Progenitor cell of endocrine pancreas (in vitro differentiated cells): ENCODE measurements at places on chromosomes 1 and 21. TPM values are rescaled to one million over a fixed set of nuclear protein-coding genes. Genes with fewer than 3 reads are reported as not detected.
A peak's percentile ranks its signal among the peaks of the same experiment; 100 is the strongest.

- H3K27ac ChIP-seq = no peak overlapping the region
- no peaks in the 10 kb centered on the region for H3K4me1 ChIP-seq
- H3K27me3 ChIP-seq = peaks cover 11% of the 10 kb centered on the region
- no peaks in the 10 kb centered on the region for H3K36me3 ChIP-seq
- no peak overlapping the region for H3K4me3 ChIP-seq
- no peak for DNase-seq
These were observed 6.6 kb downstream of the SPATA21 start for GRCh38 chr1:16430606-16431005.

DNA sequence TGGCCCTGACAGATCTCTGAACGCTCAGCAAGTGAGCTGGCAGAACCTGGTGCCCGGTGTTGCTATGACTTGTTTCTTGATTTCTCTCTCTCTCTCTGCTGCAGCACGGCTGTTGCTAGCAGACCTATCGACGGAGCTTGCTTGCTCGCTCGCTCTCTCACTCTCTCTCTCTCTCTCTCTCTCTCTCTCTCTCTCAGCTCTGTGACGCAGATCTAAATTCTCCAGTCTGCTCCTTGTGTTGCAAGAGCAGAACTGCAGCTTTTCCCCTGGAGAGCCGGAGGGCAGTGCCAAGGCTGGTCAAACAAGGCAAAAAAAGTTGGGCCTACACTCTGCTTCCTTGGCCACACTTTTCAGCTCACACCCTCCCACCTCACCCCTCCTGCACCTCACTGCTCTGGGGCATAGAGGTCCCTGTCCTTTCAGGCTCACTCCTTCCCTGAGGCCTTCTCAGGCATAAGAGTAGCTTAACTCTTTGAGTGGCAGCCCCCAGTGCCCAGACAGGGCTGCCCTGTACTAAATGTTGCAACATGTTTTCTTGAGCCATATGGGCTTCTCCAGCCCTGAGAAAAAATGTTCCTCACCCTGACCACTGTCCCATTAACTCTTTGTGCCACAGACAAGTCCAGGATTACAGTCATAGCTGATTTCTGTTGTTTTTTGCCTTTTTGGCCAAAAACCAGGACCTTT lies 72.2 kb downstream of the CD46 start:
- DNase-seq = peak; percentile 23
- H3K27ac ChIP-seq = peak overlapping the region; percentile 96
- H3K4me3 ChIP-seq = peak overlapping the region; percentile 46
- peaks cover 3% of the 10 kb centered on the region for H3K36me3 ChIP-seq
- H3K4me1 ChIP-seq = peaks cover 29% of the 10 kb centered on the region

DNA sequence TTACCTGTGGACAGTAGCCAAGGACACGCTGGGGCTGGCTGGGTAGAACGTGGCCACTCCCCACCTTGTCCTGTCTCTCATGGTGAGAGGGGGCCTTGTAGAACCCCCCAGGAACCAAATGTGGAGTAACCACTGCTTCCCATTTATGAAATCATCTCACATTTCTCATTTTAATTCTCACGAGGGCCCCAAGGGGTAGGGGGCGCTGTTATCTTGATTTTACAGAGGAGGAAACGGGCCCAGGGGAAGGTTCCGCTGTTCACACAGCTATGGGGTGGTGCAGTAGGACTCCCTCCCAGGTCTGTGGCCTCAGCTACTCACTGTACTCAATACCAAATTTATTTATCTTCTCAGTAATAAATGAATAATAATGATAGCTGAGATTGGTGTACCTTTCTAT lies 5.5 kb downstream of the SMPDL3B start:
- no peaks in the 10 kb centered on the region for H3K36me3 ChIP-seq
- no peak overlapping the region for H3K4me3 ChIP-seq
- H3K27me3 ChIP-seq = no peaks in the 10 kb centered on the region
- no peak for DNase-seq

GRCh38 chr1:155912056-155912536 lies 947 bp upstream of the RIT1 start:
- H3K4me3 ChIP-seq = peak overlapping the region; percentile 92
- H3K36me3 ChIP-seq = peaks cover 23% of the 10 kb centered on the region
- peak overlapping the region; percentile 91 for H3K27ac ChIP-seq
- peaks cover 16% of the 10 kb centered on the region for H3K4me1 ChIP-seq
- no peaks in the 10 kb centered on the region for H3K27me3 ChIP-seq

DNA sequence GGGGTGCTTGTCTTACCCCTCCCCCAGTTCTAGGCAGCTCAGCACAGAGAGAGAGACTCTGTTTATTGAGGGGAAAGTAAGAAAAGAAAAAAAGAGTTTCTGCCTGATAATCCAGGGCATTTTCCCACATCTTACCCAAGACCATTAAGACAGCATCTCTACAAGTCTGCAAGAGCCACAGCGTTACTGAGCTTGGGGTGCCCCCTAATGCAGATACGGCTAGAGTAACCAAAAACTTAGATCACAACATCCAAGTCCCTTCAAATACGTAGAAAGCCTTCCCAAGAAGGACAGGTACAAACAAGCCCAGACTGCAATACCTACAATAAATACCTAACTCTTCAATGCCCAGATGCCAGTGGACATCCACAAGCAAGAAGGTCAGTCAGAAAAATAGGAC lies 6.2 kb upstream of the TEX50 start:
- no peaks in the 10 kb centered on the region for H3K27me3 ChIP-seq
- H3K27ac ChIP-seq = no peak overlapping the region
- DNase-seq = no peak
- no peaks in the 10 kb centered on the region for H3K36me3 ChIP-seq

- H3K4me1 ChIP-seq = peaks cover 4% of the 10 kb centered on the region
- no peaks in the 10 kb centered on the region for H3K27me3 ChIP-seq
- no peak overlapping the region for H3K27ac ChIP-seq
- no peaks in the 10 kb centered on the region for H3K36me3 ChIP-seq
- no peak overlapping the region for H3K4me3 ChIP-seq
These were observed 91.2 kb downstream of the ATP6V1G3 start for GRCh38 chr1:198449261-198449660.

- H3K4me1 ChIP-seq = peaks cover 2% of the 10 kb centered on the region
- no peaks in the 10 kb centered on the region for H3K36me3 ChIP-seq
- no peak overlapping the region for H3K4me3 ChIP-seq
These were observed 89.8 kb downstream of the KIF14 start for GRCh38 chr1:200530623-200531261.

DNA sequence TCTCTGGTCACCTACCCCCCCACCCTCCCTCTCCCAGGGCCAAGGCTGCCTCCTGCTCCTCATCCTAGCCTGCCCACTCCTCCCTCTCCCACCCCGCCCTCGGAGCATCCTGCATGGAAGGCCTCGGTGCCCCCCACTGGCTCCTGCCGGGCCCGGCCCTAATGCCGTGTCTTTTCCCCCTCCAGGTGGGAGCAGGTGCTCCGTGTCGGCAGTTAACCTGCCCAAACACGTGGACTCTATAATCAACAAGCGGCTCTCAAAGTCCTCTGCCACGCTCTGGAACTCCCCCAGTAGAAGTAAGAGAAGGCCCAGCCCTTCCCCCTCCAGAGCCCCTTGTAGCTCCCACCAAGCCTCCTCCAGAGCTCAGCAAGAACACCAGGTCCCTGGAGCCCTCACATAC lies 18.8 kb downstream of the MAP7D1 start:
- no peak overlapping the region for H3K4me3 ChIP-seq
- no peaks in the 10 kb centered on the region for H3K27me3 ChIP-seq

KRTAP7-1 gene
- total RNA-seq = not detected in 2 replicates

FCRL5 gene
- not detected in 2 replicates for total RNA-seq

AUNIP gene
- 4.7 and 5.9 TPM in 2 replicates for total RNA-seq

TRPM2 gene
- 0.16 and 0.17 TPM in 2 replicates for total RNA-seq
